ENCODE measurements at places on chromosomes 1 and 21. TPM values are rescaled to one million over a fixed set of nuclear protein-coding genes. Genes with fewer than 3 reads are reported as not detected.

- no peak for DNase-seq
- H3K4me3 ChIP-seq = no peak overlapping the region
- no peak overlapping the region for H3K27ac ChIP-seq
- peaks cover 5% of the 10 kb centered on the region for H3K27me3 ChIP-seq
Observed at GRCh38 chr1:181383695-181384094, 99.6 kb upstream of the CACNA1E start.

DNA sequence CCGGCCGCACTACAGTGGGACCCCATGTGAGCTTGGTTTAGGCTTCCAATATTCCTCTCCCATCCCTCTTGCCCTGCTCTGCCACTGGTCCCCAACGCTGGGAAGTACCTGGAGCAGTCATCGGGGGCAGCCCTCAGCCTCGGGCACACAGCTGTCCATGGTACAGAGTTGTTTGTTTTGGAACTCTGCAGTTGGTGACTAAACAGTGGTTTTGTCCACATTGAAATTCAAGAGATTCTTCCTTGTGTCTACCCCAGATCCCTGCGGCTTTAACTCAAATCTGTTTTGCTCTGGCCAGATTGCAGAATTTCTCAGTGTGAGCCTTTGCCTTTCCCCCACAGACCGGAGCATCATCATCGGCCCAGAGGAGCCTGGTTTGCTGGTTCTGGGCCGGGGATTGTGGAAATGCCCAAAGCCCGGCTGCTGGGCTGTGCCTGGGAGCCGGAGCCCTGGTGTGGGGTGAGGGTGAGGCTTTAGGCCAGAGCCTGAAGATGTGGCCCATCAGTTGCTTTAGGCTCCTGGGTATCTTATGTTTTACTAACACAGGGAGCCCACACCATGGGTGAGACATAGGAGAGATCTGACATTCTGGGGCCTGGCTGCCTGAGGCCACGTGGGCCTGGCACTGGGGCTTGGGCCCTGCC lies 93.2 kb downstream of the ARHGEF10L start:
- H3K36me3 ChIP-seq = peaks cover 82% of the 10 kb centered on the region
- DNase-seq = no peak
- H3K4me3 ChIP-seq = no peak overlapping the region
- no peaks in the 10 kb centered on the region for H3K27me3 ChIP-seq
- no peak overlapping the region for H3K27ac ChIP-seq

SELE gene
- total RNA-seq = 0.44 TPM

KMO gene
- total RNA-seq = not detected

GRCh38 chr1:30413111-30413440 lies 310.3 kb downstream of the MATN1 start:
- DNase-seq = no peak
- H3K36me3 ChIP-seq = no peaks in the 10 kb centered on the region
- H3K4me3 ChIP-seq = no peak overlapping the region
- no peaks in the 10 kb centered on the region for H3K4me1 ChIP-seq
- peaks cover 97% of the 10 kb centered on the region for H3K27me3 ChIP-seq
- no peak overlapping the region for H3K27ac ChIP-seq

EFNA3 gene
- total RNA-seq = 0.71 TPM

DNA sequence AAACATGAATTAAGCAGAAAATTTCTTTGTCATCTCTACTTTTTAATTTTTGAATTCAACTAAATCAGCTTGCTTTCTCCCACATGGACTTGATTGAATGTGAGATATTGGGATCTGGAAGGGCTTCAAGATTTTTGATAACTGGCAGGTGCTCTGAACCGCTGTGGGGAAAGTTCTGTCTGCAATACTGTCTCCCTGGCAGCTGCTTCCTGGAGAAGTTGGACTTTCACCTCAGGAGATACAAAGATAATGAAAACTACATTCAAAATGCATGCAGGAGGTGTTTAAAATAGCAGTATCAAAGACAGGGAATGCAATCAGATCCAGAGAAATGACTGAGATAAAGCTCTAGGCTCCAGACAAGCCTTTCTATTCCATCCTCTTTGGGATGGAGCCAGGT lies 338.3 kb downstream of the NEGR1 start:
- DNase-seq = no peak
- no peak overlapping the region for H3K4me3 ChIP-seq
- no peak overlapping the region for H3K27ac ChIP-seq
- H3K36me3 ChIP-seq = no peaks in the 10 kb centered on the region
- H3K27me3 ChIP-seq = no peaks in the 10 kb centered on the region
- H3K4me1 ChIP-seq = no peaks in the 10 kb centered on the region

GRCh38 chr1:5500541-5500940 lies 491.7 kb downstream of the NPHP4 start:
- no peak for DNase-seq
- no peaks in the 10 kb centered on the region for H3K4me1 ChIP-seq
- no peaks in the 10 kb centered on the region for H3K36me3 ChIP-seq
- no peak overlapping the region for H3K27ac ChIP-seq
- H3K27me3 ChIP-seq = peaks cover 71% of the 10 kb centered on the region
- no peak overlapping the region for H3K4me3 ChIP-seq

GRCh38 chr1:62621907-62622306 lies 24.6 kb downstream of the ANGPTL3 start:
- no peak for DNase-seq
- H3K4me1 ChIP-seq = no peaks in the 10 kb centered on the region
- H3K27me3 ChIP-seq = no peaks in the 10 kb centered on the region
- H3K36me3 ChIP-seq = peaks cover 33% of the 10 kb centered on the region
- H3K27ac ChIP-seq = no peak overlapping the region

GRCh38 chr1:71770121-71770520 lies 512.2 kb downstream of the NEGR1 start:
- no peak overlapping the region for H3K27ac ChIP-seq
- H3K27me3 ChIP-seq = no peaks in the 10 kb centered on the region
- no peaks in the 10 kb centered on the region for H3K36me3 ChIP-seq
- no peaks in the 10 kb centered on the region for H3K4me1 ChIP-seq

DNA sequence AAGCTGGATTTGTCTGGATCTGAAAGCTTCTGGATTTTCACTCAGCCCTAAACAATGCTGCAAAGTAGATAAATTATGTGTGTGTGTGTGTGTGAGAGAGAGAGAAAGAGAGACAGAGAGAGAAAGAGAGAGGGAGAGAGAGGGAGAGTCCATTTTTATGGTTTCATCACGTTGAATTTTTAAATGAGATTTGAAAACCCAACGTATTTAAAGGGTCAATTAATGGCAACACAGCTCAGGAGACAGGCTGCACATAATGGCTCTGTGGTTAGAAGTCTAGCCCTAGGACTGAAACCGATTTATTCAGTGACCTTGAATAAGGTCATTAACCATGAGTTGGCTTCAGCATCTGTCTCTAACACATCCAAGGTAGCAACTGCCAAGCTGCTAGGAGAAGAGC lies 35.3 kb upstream of the FMN2 start:
- H3K27me3 ChIP-seq = peaks cover 9% of the 10 kb centered on the region
- DNase-seq = no peak
- H3K36me3 ChIP-seq = no peaks in the 10 kb centered on the region
- no peak overlapping the region for H3K4me3 ChIP-seq
- H3K27ac ChIP-seq = no peak overlapping the region
- H3K4me1 ChIP-seq = no peaks in the 10 kb centered on the region

DNA sequence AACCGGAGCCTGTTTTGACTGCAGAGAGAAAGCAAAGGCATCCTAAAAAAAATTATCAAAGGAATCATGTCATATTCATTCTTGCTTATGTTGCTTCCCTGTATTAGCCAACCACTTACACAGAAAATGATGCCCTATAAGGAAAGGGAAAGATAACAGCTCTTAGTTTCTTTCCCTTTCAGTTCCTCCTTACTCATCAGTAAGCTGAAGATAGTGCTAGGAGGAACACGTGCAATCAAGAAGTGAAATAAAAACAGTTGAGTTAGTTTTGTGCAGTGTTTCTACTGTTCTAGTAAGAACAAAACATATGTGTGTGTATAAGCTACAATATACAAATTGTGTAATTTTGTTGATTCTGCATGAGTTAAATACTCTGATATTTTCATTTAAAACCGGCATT lies 45.3 kb upstream of the MTF2 start:
- H3K4me1 ChIP-seq = no peaks in the 10 kb centered on the region
- H3K27ac ChIP-seq = no peak overlapping the region
- no peak for DNase-seq

CTSS gene
- 27.5 TPM for total RNA-seq

All from left ventricle myocardium inferior (tissue), 1 donor.